Stimulated activated CD4-positive, alpha-beta T cell treated with anti-CD3 and anti-CD28 coated beads, Interleukin-2, amount 100 ng/mL, for 24 hours (primary cell): ENCODE measurements at places on chromosomes 12 and 14.

DNA sequence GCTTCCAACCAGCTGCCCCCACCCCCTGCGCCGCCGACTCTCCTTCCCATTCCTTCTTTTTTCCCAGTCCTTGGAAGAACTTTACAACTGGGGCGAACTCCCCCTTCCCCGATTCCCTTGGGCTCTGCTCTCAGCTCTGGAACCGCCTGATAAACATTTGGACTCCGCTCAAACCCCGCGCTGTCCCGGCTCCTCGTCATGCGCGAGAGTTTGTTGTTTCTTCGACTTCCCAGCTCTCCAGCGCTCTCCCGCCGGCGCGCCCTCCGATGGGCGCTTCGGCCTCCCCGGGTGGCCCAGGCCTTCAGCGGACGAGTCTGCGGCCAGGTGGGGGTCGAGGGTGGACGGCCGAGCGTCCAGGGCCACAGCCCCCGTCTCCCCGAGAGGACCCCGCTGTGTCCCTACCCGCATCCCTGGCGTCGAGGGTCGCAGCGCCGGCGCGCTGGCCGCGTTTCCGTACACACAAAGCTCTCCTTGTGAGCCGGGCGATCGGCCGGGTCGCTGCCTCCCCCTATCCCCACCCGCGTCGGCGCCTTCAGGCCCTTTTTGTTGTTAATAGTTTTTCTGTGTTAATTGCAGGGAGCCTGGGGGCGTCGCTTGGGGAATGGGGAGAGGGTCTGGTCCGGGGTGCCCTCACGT, 847 bp downstream of the MMP14 start:
- peak; percentile 34 for DNase-seq

DNA sequence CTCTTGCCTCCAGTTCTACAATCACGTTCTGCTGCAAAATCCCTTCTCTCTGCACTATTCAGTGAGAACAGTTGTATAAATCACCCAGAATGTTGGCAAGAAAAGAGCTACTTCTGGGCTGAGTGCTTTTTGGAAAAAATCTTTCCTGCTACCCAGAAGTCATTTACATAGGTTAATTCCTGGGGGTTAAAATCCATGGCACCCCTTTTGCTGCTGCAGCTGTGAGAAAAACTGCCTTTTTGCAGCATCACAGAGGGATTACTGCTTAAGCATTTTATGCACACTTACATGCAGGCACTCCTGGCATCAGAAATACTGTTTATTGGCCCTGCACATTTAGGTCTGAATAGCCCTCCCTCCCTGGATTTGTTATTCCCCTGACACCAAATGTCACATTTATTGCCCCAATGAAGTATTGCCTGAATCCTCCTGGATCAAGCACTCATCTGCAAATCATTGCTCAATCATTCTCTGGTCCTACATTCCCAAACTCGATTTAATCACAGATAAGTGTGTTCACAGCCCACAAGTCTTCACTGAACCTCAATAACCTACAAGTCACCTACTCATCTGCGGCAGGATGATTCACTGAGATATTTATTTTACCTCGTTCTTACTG, 43.1 kb upstream of the CCDC196 start:
- no peak for DNase-seq

DNA sequence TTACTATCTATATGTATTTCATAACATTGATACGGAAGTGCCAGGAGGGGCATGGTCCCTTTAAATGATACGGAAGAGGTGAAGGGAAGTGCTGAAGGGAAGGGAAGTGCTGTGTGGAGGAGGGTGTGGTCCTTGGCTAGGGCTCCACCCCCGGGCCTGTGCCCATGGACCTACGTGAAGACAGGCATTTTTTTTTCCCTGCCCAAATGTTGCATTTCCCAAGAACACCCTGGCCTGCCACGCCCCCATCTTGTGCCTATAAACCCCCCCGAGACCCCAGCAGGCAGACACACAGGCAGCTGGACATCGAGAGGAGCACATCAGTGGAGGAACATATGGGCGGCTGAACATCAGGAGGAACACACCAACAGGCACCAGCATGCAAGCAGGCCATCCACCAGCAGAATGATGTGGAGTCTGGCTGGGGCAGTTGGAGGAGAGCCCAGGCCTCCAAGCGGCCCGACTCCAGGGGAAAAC, 134.1 kb downstream of the SLC41A2 start:
- no peak for DNase-seq

DNA sequence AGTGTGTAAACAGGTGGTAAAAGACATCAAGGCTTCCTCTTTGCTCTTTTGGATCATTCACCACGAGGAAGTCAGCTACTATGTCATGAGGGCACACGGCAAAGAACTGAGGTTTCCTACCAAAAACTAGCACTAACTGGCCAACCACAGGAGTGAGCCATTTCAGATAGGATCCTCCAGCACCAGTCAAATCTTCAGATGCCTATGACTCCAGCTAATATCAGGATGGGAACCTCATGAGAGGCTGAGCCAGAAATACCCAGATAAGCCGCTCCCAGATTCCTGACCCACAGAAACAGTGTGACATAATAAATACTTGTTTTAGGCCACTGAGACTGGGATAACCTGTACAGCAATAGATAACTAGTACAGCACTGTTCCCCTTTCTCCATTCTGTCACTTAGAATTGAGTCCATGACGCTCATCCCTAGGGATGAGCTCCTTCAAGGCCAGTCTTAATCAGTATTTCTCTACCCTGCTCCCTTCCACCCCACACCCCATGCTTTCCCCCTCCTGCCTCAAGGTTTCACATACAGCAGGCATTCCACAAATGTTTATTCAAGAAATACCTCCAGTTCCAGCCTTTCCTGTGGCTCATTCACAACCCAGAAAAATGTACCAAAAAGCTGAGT, 68.4 kb downstream of the PPM1H start:
- no peak for DNase-seq

GRCh38 chr12:2306735-2307134, 253.9 kb downstream of the CACNA1C start:
- no peak for DNase-seq
